Progenitor cell of endocrine pancreas (in vitro differentiated cells): ENCODE measurements at places on chromosomes 2 and 18.

- no peak for DNase-seq
Measured at GRCh38 chr18:57621246-57621604, 411 bp downstream of the NARS1 start.

- no peak for DNase-seq
Measured at GRCh38 chr2:178250429-178250828, 56.1 kb downstream of the OSBPL6 start.

DNA sequence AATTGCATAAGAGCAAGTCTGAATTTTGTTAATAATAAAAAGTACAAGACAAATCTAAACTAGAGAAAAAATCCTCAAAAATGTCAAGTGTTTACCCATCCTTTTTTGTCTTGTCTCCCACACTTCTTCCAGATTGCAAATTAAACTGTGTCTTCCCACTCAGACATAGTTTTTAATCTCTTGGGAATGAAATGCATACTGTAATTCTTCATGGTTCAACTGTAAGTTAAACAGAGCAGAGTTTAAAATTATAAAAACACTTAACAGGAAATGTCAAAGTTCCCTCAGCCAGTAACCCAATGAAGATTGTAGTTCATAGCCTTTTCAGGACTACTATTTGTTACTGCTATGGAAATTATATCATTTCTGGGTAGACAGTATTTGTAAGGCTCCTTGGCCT is 171.8 kb downstream of the UBE2E3 start:
- DNase-seq: no peak

DNA sequence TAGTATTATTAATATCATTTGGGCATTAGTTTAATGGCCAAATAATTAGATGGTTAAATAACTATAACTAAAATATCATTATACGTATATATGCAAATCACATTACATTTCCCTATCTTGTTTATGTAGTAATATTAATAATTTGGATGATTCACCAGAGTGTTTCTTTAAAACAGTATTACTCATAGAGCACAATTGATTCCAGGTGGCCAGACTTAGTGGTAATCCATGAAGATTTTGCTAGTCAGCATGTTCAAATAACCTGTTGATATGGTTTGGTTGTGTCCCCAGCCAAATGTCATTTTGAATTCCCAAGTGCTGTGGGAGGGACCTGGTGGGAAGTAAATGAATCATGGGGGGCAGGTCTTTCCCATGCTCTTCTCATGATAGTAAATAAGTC is 782.3 kb downstream of the LRP1B start:
- no peak for DNase-seq

DNA sequence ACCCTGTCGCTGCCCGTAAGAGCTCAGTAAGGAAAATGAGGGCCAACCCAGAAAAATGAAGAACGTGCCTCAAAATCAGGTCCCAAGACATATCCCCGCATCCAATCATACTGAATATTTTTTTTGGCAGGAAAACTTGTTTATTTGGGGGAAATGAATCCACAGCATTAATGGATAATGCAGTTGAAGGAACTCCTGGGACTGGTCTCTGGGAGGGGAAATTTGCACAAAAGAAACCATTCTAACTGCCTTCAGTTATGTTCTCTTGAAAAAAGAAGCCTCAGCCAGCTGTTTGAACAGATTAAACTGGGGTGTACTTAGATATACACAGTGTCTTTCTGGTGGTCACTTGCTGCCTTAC is 61.3 kb downstream of the SPRED2 start:
- DNase-seq: no peak

DNA sequence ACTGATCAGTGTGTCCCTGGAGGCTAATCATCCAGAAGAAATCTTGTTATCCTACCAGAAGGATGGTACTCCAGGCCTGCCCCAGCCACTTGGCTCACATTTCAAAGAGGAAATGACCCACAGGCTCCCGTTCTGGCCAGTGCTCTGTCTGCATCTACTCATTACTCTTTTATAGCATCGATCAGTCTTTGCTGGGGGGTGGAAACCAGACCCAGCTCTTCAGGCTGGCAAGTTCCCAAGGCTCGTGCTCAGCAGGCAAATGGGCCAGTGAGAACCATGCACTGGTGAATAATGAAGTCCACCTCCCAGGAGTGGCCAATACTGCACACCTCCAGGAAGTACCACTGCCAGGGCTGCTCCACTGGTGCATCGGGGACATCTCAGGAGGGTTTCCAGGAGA is 38.8 kb downstream of the DNER start:
- no peak for DNase-seq

GRCh38 chr18:55506074-55506473 is 81.9 kb downstream of the TCF4 start:
- no peak for DNase-seq

DNA sequence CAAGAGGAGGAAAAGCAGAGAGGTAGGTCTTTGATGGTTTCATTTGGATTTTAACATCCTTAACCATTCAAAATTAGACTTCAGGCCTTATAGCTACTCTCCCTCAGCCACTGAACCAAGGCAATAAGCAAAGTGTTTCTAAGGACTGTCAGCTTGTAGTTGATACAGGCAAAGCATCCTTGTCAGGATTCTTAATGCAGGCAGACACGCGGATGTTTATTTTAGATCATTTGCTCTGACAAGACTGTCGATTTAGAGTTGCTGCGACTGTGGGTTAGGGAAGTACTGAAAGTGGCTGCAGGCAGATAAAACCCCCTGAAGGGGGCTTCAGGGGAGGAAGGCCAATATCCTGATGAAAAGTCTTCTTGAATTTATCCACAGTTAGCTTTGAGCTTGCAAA is 46.6 kb downstream of the CDH20 start:
- DNase-seq: no peak

- no peak for DNase-seq
Measured at GRCh38 chr2:147172493-147173188, 672.2 kb upstream of the ACVR2A start.

- no peak for DNase-seq
Measured at GRCh38 chr18:12092398-12093229, 1.0 kb upstream of the ANKRD62 start.

- DNase-seq: no peak
Measured at GRCh38 chr2:224025874-224026273, 13.2 kb downstream of the SERPINE2 start.

DNA sequence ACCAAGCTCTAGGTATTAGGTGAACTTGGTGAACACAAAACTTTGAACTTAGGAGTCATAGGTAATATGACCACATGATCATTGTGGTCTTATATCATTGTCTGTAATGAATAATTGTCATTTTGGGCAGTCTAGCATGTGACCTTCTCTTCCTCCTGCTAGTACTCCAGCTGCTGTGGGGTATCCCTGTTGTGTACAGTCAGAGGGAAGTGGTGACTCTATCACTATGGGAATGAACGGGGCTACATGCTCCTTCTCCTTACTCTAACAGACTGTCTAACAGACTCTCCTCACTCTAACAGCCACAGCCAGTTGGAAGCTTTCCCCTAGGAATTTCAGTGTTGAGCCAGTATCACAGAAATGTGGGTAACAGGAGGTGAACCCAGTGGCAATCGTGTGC is 68.2 kb upstream of the NEDD4L start:
- DNase-seq: no peak

DNA sequence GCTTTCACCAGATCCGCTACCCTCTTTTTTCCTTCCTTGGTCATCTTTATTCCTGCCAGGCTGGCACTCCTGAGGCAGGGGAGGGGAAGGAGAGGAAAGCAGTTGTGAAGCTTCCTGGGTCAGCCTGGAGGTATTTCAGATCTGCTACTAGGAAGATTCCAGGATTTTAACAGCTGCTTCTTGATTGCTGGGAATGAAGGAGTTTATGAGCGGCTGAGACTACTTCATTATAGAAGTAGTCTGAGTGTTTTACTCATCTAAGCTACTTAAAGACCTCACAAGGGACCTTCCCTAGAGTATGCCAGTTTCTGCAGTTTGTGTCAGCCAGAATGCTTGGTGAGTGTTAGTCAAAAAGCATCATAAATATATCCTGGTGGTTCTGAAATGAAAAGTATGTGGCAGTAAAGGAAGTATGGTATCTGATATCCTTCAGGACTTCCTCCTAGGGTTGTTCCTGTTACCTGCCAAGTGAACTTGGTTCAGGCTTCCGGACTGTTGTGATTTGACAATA is 1.9 kb downstream of the TANC1 start:
- no peak for DNase-seq

DNA sequence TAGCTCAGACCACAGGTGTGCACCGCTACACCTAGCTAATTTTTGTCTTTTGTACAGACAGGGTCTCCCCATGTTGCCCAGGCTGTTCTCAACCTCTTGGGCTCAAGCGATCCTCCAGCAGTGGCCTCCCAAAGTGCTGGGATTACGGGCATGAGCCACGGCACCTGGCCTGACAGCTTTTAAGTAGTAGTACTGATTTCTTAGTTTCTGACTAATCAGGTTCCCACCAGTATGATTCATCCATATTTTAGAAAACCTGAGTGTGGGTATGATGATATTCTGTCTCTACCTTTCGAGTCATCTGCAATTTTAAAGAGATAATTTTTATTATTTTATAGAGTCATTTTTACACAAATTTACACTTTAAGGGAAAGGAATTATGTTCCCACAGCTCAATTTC is 46.4 kb upstream of the GULP1 start:
- no peak for DNase-seq
